ENCODE measurements at places on chromosomes 4 and X.

DNA sequence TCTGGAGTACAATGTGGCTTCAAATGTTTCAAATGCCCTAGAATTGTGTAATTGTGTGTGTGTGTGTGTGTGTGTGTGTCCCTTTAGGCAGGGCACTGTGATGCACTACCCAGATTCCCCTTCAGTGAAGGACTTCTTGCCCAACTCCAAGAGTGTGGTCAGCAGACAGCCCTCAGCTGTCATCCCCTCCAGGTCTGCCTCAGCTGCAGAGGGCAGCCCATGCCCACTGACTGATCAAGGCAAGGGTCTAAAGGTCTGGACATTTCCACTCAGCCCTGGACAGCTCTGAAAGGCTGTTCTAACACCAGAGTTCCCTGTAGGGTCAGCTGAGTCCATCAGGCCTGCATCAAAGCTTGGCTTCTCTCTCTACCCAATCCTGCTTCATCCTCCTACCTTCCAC, 83.9 kb upstream of the USP9X start:
- no peak for DNase-seq

GRCh38 chr4:183241721-183242151, 78.3 kb downstream of the CLDN22 start:
- DNase-seq, result no peak

- DNase-seq, result no peak
These were observed 43.3 kb downstream of the NHSL2 start for GRCh38 chrX:71953946-71954345.

GRCh38 chr4:187236209-187236890, 512.7 kb upstream of the FAT1 start:
- no peak for DNase-seq

GRCh38 chrX:112646651-112647050, 33.1 kb downstream of the LHFPL1 start:
- DNase-seq, result no peak

- no peak for DNase-seq
These were observed 93.4 kb downstream of the SPCS3 start for GRCh38 chr4:176413171-176413570.

- no peak for DNase-seq
These were observed 46.3 kb downstream of the ARHGEF9 start for GRCh38 chrX:63738696-63739095.

DNA sequence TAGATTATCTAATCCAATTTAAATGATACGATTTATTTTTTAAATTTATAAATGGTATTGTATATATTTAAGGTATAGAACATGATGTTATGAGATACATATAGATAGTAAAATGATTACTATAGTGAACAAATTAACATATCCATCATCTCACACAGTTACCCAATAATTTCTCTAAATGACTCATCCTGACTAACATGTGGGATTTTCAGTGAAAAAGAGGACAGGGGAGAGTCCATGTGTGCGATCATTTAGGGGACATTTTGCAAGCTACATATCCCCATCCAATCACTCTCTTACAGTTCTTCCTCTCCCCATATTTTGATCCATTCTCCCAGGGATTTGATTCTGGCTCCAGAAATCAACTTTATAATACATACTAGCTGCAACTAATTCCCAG, 88.2 kb downstream of the ABCB7 start:
- no peak for DNase-seq

GRCh38 chr4:160848901-160849760, 1314.7 kb downstream of the FSTL5 start:
- DNase-seq, result no peak

DNA sequence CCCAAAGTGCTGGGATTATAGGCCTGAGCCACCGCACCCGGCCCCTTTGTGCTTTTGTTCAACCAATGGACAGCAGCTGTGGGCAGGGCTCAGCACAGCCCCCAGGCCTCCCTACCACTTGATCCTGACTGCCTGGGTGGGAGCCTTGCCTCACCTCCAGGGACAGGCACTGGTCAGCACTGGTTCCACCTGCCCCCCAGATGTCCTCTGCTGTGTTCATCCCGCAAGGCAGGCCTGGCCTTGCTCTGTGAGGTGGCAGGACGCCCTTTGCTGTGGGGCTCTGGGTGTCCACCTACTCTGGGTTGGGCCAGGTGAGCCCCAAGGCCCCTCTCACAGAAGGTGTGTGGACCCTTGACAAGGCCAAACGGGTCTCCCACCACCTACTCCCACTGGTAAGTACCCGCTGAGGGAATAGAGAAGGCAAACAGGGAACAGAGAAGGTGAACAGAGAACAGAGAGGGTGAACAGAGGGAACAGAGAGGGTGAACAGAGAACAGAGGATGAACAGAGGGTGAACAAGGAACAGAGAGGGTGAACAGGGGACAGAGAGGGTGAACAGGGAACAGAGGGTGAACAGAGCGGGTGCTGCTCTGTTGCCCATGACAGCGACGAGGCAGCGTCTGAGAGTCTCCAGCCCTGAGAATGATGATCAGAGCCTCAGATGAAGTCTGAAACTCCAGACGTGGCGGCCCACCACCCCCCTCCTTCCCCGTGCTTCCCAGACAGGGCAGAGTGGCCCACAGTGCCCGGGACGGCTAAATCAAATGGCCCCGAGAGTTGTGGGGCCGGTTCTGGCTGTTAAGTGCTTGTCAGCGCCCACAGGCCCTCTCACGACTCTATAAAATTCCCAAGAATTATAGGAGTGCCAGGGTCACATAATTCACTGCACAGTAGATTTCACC, 55.0 kb upstream of the NKX1-1 start:
- DNase-seq, result no peak

- DNase-seq, result no peak
These were observed 14.8 kb upstream of the PAQR3 start for GRCh38 chr4:78953769-78954666.

DNA sequence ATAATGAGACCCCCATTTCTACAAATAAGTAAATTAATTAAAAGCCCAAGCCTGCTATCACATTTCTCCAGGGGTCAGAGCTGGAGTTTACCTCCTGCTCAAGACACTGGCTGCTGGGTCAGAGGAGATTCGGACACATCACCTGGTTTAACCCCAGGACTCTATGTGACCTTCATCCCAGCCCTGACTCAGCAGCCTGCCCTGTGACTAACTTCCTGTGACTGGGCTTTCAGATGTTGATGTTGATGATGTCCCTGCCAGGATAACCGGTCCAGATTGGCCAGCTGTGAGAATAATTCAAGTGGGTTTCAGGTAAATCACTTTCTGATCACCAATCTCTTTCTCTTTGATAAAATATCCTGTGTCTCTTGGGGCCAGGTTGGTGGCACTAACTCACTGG, 102.4 kb upstream of the MAML3 start:
- DNase-seq, result no peak

DNA sequence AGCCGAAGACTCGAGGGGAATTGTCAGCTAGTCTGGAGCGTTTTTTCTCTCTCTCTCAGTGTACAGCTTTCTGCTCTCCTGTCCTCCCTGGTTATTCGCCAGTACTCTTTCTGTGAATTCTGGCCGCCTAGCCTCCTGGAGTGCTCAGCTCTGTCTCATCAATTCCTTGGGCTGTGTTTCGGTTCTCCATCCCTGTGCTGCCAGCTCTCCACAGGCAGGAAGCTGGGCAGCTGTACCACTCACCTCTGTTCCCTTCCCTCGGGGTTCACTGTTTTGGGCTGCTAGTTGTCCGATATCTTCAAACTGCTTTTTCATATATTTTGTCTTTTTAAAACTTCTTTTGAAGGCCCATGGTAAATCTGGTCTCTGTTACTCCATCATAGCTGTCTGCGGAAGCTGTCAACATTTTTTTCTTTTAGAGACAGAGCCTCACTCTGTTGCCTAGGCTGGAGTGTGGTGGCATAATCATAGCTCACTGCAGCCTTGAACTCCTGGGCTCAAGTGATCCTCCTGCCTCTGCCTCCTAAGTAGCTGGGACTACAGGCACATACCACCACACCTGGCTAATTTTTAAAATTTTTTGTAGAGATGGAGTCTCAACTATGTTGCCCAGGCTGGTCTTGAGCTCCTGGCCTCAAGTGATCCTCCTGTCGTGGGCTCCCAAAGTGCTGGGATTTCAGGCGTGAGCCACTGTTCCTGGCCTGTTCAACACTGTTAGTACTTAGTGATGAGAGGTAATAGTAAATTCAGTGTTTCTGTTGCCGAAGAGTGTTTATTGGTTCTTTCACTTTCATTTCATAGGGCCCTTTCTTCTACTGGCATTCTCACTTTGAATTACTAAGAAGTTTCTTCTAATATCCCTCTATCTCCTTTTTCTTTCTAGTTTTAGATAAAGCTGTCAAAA, 18.6 kb downstream of the ZCCHC4 start:
- DNase-seq, result no peak

- DNase-seq, result no peak
These were observed 557.2 kb upstream of the GRIA3 start for GRCh38 chrX:122626871-122627270.
